Hypothalamus (tissue), 51 donors: ENCODE measurements at places on chromosomes 12 and 14.

DNA sequence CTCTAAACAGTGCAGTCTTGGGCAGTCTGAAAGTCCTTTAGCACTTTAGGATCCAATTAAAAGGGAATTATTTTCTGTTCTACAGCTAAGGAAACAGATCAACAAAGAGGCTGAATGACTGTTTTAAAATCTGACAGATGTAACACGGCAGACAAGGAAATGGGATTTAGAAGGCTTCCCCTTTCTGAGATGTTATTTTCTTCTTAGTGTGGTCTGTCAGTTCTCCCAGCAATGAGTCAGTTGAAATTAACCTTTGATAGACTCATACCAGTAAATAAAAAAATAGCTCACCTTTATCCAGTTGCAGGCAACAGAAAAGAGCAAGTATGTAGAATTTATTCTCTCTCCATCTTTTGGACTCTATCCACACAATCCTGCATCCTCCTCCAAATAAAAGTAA lies 98.1 kb downstream of the NEDD1 start:
- DNase-seq = no peak

DNA sequence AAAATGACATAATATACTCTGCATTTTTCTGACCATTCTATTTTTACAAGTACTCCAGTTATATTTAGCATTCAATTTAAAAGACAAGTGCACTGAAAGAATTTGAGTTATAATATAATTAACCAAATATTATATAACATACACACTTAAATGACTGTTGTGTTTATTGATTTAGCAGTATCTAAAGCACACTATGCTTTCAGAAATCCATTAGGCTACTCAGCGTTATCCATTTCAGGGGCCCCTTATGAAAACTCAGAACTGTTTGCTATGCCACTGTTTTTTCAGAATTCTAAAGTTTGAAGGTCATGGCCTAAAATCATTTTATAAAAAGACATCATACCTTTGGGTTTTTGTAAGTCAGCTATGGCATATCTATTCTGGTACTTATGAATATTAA lies 57.1 kb downstream of the HECTD4 start:
- no peak for DNase-seq

DNA sequence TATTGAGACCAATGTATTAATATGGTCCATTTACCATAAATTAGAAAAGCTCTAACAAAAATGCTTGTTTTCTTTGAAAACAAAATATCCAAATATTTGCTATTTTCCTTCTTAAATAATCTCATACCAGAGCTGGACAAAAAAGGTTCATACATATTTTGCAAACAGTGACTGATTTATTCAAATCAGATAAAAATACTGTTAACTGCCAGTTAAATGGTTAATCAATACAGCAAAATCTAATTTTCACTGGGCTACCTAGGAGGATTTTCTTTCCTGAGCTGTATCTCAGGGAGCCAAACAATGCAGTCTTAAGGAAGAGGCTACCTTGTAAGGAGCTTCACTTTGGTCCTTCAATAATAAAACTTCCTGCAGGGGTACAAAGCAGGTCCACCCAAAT lies 2.0 kb downstream of the FERMT2 start:
- no peak for DNase-seq

DNA sequence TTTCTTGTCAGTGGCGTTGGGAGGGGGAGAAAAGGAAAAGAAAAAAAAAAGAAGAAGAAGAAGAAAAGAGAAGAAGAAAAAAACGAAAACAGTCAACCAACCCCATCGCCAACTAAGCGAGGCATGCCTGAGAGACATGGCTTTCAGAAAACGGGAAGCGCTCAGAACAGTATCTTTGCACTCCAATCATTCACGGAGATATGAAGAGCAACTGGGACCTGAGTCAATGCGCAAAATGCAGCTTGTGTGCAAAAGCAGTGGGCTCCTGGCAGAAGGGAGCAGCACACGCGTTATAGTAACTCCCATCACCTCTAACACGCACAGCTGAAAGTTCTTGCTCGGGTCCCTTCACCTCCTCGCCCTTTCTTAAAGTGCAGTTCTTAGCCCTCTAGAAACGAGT lies 1.9 kb downstream of the ASCL1 start:
- no peak for DNase-seq

DNA sequence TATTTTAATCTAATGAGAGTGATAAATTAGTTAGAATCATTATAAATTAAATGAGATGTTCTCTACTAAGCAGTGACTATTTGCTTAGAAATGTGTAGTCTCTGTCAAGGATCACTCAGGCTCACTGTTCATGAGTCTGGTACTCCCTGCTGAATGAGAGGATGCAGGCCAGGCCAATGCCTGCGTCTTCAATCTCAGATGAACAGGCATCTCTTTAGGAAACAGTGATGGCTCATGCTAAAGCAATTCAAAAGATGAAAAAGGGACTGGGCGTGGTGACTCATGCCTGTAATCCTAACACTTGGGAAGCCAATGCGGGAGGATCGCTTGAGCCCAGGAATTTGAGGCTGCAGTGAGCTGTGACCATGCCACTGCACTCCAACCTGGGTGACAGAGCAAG lies 106.8 kb downstream of the ZFC3H1 start:
- DNase-seq = no peak

GRCh38 chr12:91111366-91112325 lies at the start of gene LUM:
LUM (minus strand) TSS chr12:91111494; CDS start chr12:91108979, 2,515 bp downstream.
- no peak for DNase-seq

DNA sequence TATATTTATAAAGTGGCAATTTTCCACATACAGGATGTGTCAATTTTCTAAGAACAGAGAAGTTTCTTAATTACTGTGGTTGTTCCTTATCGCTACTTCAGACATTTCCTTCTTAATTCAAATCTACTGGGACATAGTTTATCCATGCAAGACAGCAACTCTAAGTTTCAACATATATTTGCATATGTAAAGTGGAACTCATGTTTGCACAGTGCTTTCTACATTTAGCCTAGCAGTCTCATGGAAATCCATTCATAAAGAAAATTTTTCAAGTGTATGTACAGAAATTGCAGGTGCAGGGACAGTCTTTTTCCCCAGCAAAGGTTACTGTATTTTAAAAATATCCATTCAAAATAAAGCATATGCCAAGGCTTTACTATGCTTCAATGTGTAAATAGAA lies 956.7 kb upstream of the SEL1L start:
- no peak for DNase-seq

GRCh38 chr12:62806244-62806836 lies 128.6 kb downstream of the PPM1H start:
- DNase-seq = no peak

DNA sequence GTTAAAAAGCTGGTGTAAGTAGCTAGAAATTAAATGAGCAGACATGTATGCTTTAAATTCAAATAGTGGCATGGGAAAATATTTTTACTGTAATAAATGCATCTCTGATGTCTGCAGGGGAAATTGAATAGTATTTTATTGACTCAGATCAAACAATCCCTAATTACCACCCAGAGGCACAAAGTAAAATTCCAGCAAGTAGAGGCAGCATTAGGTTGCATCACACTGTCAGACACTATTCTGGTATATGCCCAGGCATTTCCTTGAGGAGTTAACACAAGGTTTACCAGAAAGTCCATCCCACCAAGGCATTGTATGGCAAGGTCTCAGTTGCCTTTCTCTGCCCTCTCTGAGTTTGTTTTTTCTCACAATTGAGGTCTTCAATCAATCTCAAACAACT lies 201.6 kb upstream of the KITLG start:
- no peak for DNase-seq

- no peak for DNase-seq
These were observed 30.4 kb downstream of the DLGAP5 start for GRCh38 chr14:55160989-55161388.

DNA sequence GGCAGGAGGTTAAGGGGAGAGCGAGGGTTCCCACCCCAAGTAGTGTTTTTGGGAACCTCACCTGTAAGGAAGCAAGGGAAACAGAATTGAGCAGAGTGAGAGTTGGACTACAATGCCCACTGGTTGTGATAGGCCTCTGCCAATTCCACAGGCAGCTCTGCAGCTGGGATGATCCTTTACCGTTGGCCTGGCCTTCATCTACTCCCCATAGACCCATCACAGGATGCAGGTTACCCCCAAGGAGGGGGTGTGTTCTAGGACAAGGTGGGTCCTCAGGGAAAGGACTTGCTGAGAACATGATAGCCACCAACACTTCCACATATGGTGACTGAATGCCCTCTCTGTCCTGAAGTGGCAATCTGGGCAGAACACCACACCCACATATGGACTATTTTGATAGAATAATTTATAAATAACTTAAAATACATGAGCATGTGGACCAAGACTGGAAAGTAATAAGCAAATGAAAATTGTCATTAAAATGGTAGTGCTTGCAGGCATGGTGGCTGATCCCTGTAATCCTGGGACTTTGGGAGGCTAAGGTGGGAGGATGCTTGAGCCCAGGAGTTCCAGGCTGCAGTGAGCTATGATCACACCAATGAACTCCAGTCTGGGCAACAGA lies 8.4 kb downstream of the PHLDA1 start:
- no peak for DNase-seq

GRCh38 chr12:1474574-1475153 lies 119.7 kb downstream of the FBXL14 start:
- DNase-seq = no peak

DNA sequence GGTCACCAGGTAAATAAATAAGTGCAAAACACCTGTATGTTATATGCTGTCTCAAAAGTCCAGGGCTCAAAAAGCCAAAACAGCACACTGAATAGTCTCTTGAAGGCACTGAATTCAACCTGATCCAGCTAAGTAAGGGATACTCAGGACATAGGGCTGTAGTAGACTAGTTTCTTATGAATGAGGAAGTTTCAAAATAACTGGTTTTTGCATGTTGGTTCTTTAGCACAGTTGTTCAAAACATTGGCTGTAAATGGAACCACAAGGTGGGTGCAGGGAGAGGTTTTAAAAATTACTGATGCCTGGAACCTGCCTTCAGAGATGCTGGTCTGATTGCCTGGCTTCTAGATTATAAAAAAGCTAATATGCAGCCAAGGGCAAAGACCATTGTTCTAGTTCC lies 34.1 kb downstream of the NDUFA12 start:
- DNase-seq = no peak
